ENCODE measurements at places on chromosomes 13 and 19.

DNA sequence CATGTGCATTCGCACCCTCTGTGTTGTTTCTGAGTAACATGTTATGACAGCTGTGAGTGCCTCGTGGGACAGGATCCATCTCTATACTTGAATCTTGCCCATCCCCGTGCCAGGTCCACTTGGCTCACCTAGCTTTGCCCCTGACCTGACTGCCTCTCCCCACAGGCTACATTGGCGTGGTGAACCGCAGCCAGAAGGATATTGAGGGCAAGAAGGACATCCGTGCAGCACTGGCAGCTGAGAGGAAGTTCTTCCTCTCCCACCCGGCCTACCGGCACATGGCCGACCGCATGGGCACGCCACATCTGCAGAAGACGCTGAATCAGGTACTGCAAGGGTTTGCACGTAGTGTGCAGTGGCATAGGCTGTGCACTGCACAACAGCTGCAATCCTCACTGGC lies 53.2 kb downstream of the TMED1 start:
- DNase-seq: no peak

- DNase-seq: no peak
Observed at GRCh38 chr19:18608805-18609716, 2.5 kb upstream of the CRLF1 start.

- DNase-seq: no peak
Observed at GRCh38 chr19:39738814-39739213, 985 bp upstream of the CLC start.

DNA sequence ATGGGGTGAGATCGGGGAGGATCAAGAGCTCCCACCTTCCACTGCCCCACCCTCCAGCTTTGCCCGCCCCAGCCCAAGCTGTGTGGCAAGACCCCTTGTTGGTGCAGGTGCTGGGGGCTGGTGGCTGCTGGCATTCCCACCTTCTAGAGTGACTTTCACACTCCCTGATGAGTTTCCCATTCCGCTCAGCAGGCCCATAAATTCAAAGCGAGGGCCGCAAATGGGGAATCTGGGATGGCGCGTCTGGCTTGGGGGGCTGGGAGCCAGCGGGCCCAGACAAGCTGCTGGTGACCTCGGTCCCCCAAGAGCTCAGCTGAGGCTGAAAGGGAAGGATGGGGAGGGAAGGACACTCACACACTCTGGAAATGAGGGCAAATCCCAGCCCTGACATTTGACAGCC lies 110.3 kb downstream of the GADD45B start:
- DNase-seq: no peak

DNA sequence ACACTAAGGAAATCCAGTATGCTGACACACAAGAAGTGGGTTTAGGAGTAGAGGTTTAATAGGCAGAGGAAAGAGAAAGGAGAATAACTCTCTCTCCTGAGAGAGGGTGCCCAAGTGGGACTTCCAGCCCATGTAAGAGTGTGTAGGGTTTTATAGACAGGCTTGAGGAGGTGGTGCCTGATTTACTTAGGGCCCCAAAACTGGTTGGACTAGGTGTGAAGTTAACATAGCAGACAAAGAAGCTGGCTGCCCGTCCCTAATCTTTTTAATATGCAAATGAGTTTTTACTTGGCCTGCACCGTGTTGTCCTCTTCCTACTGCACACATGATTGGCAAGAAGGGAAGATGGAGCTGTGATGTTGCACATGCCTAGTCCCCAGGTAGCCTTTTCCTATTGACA lies 752.5 kb upstream of the SLITRK5 start:
- no peak for DNase-seq

- DNase-seq: no peak
Observed at GRCh38 chr13:79404985-79405384, 1.1 kb downstream of the RBM26 start.

DNA sequence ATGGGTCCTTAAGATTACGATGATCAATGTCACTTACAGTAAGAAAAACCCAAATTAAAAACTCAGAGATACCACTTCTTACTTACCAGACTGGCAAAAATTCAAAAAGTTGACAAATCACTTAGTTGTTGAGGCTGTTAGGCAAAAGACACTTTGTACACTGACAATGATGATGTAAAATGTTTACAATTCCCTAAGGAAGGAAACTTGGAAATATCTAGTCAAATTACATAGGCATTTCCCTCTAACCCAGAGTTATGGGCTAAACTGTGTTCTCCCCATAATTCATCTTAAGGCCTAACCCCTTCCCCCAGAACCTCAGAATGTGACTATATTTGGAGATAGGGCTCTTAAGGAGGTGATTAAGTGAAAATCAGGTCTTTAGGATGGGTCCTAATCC lies 12.0 kb downstream of the TGDS start:
- no peak for DNase-seq

- no peak for DNase-seq
Observed at GRCh38 chr19:13053238-13053637, 49.4 kb downstream of the LYL1 start.

GRCh38 chr19:39915848-39916215 lies 18.6 kb downstream of the FCGBP start:
- no peak for DNase-seq

GRCh38 chr13:32125751-32126150 lies 94.2 kb downstream of the FRY start:
- no peak for DNase-seq

GRCh38 chr19:42452590-42452989 lies 9.8 kb upstream of the CXCL17 start:
- DNase-seq: no peak

GRCh38 chr13:110593430-110594130 lies 21.8 kb upstream of the NAXD start:
- no peak for DNase-seq

DNA sequence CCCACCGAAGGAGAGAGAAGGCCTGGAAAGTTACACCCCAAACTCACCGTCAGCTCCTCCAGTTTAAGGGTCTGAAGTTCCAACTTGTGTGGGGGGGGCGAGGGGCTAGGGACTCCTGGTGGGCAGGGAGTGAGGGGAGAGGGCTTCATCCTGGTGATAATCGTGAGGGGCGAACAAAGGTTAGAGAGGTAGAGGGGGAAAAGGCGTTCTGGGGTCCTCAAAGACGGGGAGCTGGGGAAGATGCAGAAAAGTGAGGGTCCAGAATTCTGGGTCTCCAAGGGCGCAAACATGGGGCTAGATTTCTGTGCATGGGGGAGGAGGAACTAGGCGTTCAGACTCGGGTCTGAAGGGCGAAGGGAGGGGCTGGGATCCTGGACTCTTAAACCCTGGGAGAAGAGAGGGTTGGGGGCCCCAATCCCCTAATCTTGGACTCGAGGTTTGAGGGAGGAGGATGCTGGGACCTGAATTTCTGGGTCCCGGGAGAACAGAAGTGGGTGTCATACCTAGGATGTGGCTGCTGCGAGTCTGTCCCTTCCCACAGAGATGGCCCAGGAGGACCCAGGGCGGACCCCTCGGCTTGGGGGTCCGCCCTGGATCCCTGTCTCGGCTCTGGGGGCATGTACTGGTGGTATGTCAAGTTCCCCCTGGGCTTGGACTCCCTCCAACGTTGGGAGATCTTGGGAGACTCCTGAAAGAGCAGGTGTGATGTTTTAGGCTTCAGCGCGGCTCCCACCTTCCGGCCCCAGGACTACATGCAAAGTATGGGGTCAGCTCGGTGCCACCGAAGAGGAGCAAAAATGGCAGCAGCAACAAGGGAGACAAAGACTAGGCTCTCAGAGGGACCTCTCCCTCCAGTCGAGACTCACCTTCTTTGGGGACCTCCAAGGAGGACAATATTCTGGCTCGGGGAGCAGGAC lies 4.5 kb downstream of the MAMSTR start:
- no peak for DNase-seq

DNA sequence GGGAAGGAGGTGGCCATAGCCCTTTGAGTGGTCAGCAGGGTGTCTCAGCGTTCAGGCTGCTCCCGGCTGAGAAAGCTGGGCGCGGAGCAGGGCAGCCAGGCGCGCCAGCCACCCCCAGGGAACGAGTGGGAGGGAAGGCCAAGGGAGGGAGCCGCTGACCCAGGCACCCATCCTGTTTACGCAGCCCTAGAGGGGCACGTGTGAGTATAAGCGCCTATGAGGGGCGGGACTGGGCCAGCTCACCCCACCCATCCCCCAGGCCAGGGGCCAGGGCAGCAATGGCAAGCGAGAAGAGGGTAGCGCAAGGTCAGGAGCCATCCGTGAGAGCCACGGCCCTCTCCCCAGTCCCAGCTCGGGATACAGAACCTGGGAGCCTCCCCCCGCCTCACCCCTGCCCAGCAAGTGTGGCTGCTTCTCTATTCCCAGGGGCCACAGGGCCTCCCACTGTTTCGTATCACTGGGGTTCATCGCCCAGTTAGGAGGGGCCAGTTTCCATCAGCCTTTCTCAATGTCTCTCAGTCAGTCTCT lies 897 bp upstream of the DMKN start:
- no peak for DNase-seq

- no peak for DNase-seq
Observed at GRCh38 chr13:75399879-75400217, 82.1 kb downstream of the TBC1D4 start.

GRCh38 chr19:45050036-45050435 lies 11.2 kb downstream of the CLASRP start:
- no peak for DNase-seq

DNA sequence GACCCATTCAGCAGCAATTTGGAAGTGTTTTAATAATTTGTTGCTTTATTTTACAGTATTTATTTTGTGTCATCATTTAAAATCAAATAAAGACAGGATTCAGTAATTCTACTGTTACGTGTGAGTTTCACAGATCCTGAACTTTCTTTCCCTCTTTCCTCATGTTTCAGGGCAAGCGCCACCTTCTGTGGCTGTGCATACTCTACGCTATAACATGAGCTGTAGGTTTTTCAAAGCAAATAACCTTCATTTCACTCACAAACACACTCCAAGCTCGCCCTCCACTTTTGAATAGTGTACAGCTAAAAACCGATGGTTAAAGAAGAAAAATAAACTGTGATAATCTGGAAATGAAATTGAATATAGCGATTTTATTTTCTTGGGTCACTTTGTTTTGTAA lies 753.3 kb downstream of the OLFM4 start:
- no peak for DNase-seq

- DNase-seq: no peak
Observed at GRCh38 chr19:3712663-3713611, 4.8 kb downstream of the TJP3 start.

Measured in GM04503 (cell line).